Upper lobe of right lung (tissue), 1 donor: ENCODE measurements at places on chromosomes 3 and 15. TPM values are rescaled to one million over a fixed set of nuclear protein-coding genes. Genes with fewer than 3 reads are reported as not detected.

DNA sequence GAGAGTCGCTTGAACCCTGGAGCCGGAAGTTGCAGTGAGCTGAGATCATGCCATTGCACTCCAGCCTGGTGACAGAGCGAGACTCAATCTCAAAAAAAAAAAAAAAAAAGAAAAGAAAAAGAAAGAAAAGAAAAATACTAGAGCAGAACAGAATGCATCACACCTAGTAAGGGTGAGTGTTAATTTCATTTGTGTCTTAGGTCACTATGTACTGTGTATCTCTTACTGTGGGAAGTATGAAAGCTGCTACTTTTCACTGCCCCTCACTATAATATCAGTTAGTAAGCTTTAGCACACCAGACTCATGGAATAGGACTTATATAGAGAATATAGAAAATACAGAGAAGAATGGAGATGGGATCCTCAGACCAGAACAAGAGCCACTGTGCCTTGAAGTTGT, 45.9 kb upstream of the RASA2 start:
- H3K27ac ChIP-seq = peak overlapping the region; percentile 55
- DNase-seq = no peak

DNA sequence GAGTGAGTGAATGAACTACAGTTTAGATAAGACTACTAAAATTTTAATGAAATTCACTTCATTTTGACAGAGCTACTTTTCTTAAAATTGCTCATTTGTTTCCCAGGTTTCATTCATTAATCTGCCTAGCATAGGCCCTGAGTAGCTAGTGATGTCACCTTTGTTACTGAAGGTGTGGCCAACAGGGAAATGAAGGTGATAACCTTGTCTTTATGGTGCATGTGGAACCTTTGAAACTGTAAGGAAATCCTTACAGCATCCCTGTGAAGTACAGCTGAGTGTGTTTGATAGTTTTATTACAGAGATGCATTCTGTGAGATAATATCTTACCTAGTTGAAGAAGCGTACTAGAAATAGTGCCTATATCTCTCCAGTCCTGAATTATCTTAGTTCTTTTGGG, 112.9 kb downstream of the AKAP13 start:
- H3K36me3 ChIP-seq = no peaks in the 10 kb centered on the region
- H3K27ac ChIP-seq = no peak overlapping the region
- no peak for DNase-seq
- H3K27me3 ChIP-seq = no peaks in the 10 kb centered on the region
- H3K4me1 ChIP-seq = peaks cover 29% of the 10 kb centered on the region
- no peak overlapping the region for H3K4me3 ChIP-seq

DNA sequence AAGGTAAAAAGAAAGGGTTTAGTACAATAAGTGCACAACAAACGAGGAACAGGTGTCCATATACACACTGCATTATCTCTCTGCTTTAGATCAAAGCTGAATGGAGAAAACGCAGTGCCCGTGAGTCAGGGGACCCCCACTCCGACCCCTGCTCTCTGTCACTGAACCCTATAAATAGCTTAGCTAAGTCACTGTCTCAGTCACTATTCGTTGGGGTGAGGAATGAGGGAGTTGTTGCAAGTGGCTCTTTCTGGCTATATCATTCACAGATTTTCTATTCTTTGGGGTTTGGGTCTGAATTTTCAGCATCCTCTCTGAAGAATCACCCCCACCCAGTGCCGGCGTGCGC, 458 bp upstream of the STAC start:
- H3K27me3 ChIP-seq = peaks cover 16% of the 10 kb centered on the region
- H3K27ac ChIP-seq = no peak overlapping the region
- no peaks in the 10 kb centered on the region for H3K4me1 ChIP-seq
- H3K36me3 ChIP-seq = no peaks in the 10 kb centered on the region
- DNase-seq = no peak
- peak overlapping the region; percentile 51 for H3K4me3 ChIP-seq

- H3K36me3 ChIP-seq = no peaks in the 10 kb centered on the region
- DNase-seq = no peak
- H3K27me3 ChIP-seq = no peaks in the 10 kb centered on the region
Measured at GRCh38 chr3:79310016-79310415, 457.8 kb downstream of the ROBO1 start.

DNA sequence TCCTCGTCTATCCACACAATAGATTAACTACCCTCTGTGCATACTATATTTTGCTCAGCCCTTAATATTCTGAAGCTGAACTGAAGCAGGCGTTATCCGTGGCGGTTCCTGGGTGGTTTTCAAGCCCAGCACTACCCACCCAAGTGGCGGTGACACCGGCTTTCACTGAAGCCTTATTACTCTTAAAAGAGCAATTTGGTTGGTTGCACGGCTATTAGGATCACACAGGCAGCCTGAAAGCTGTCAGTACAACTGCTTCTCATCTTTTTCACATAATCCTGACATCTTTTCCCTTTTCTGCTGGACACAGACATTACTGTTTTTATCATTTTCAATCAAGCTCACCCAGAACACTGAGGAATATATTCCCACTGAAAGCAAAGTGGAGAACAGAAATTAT, 525.3 kb upstream of the ZNF717 start:
- no peak overlapping the region for H3K27ac ChIP-seq
- H3K4me1 ChIP-seq = no peaks in the 10 kb centered on the region
- H3K36me3 ChIP-seq = no peaks in the 10 kb centered on the region
- no peaks in the 10 kb centered on the region for H3K27me3 ChIP-seq

DNA sequence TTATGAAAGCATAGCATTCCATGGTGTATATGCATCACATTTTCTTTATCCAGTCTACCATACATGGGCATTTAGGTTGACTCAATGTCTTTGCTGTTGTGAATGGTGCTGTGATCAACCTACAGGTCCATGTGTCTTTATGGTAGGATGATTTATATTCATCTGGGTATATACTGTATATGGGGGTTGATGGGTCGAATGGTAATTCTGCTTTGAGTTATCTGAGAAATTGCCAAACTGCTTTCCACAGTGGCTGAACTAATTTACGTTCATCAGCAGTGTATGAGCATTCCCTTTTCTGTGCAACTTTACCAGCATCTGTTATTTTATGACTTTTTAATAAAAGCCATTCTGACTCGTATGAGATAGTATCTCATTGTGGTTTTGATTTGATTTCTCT, 662.4 kb upstream of the BCHE start:
- H3K27me3 ChIP-seq = no peaks in the 10 kb centered on the region
- no peaks in the 10 kb centered on the region for H3K4me1 ChIP-seq
- no peak for DNase-seq
- H3K27ac ChIP-seq = no peak overlapping the region
- H3K36me3 ChIP-seq = no peaks in the 10 kb centered on the region

ADCY5 gene
- total RNA-seq = 4.0 TPM

DNA sequence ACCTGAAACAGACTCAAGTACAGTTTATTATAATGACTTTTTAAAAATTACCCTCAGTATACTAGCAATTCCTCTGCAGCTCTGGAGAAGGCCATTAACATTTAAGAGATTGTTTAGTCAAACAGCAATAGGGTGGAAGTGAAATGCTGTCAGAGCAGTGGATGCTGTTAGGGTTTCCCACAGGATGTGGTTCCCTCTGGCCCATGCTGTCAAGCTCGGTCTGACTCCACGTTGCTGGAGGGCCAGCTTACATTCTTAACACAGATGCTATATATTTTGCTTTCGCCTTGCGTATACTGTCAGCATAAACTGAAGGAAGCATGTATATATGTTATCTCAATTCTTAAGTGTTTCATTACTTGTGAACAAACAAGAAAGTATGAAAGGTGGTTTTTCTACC, 231.1 kb upstream of the COL8A1 start:
- DNase-seq = no peak
- no peak overlapping the region for H3K4me3 ChIP-seq
- H3K27ac ChIP-seq = no peak overlapping the region
- no peaks in the 10 kb centered on the region for H3K27me3 ChIP-seq
- no peaks in the 10 kb centered on the region for H3K4me1 ChIP-seq

DNA sequence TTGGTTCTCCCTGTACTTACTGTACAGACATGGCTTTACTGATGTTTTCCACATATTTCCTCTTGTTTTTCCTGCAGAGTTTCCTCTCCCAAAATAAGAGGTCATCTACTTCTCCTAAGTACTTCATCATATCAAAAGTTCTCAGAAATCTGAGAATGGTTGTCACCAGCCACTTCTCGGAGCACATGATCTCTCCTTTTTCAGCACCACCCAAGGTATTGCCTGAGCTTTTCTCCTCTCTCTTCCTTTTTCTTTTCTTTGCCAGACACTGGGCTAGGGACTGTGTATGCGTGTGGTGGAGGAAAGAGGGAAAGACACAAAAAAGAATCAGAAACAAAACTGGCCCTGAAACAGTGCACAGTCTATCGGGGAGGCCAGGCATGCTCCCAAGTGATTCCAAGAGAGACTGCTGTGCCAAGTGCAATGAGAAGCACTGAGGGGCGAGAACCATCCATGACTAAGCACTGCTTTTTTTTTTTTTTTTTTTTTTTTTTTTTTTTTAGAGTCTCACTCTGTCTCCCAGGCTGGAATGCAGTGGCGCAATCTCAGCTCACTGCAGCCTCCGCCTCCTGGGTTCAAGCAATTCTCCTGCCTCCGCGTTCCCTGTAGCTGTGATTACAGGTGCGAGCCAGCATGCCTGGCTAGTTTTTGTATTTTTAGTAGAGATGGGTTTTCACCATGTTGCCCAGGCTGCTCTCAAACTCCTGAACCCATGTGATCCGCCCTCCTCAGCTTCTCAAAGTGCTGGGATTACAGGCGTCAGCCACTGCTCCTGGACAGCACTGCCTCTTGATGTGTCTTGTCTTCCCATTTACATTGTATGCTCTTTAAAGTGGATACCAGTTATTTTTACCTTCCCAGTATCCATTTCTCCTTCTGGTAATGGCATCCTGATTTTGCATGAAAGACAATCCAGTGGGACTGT, 194.0 kb upstream of the FEZF2 start:
- peak; percentile 69 for DNase-seq
- H3K27me3 ChIP-seq = no peaks in the 10 kb centered on the region
- no peaks in the 10 kb centered on the region for H3K36me3 ChIP-seq
- H3K4me3 ChIP-seq = no peak overlapping the region
- H3K4me1 ChIP-seq = peaks cover 6% of the 10 kb centered on the region

- H3K36me3 ChIP-seq = no peaks in the 10 kb centered on the region
- H3K4me1 ChIP-seq = no peaks in the 10 kb centered on the region
- no peaks in the 10 kb centered on the region for H3K27me3 ChIP-seq
- H3K4me3 ChIP-seq = no peak overlapping the region
- no peak for DNase-seq
- no peak overlapping the region for H3K27ac ChIP-seq
Measured at GRCh38 chr15:70132139-70132538, 34.4 kb upstream of the TLE3 start.

KLF15 gene
- 44.6 TPM for total RNA-seq

ARPIN gene
- total RNA-seq = 30.5 TPM

DZIP1L gene
- 8.1 TPM for total RNA-seq

DNA sequence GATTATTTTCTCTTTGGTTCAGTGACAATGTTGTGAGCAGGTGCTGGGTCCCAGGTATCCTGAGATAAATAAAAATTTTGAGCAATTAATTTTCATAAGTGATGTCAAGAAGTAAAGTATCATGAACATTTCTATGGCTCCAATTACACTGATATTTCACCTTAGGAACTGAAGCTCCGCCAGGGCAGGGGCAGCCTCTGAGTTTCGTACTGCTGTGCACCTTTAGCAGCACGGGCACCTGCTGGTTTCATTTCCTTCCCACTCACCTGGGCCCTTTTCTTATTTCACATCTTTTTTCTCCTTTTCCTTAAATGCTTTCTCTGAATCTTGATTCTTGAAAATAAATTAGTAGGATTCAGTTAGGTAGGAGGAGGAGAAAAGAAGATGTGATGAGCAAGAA, 1.2 kb upstream of the IL1RAP start:
- no peaks in the 10 kb centered on the region for H3K36me3 ChIP-seq
- H3K4me3 ChIP-seq = no peak overlapping the region
- peak overlapping the region; percentile 85 for H3K27ac ChIP-seq
- no peaks in the 10 kb centered on the region for H3K27me3 ChIP-seq
- peaks cover 8% of the 10 kb centered on the region for H3K4me1 ChIP-seq

DNA sequence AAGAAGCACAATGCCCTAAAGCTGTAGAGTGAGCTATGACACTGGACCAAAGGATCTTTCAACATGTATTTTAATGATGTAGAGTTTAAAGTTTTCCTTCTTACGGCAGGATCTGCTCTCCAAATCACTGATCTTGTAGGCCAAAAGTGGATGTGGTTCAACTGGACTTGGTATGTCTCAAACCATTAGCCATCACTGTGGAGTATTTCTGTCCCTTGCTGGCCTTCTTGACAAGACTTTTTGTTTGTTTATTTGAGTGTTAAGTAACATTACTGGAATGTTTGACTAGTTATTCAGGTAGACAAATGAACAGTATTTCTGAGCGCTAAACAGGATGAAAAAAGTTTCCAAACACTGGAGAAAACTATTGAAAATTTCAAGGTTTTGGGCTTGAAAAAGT, 472.7 kb upstream of the CFAP20DC start:
- H3K36me3 ChIP-seq = no peaks in the 10 kb centered on the region
- no peak for DNase-seq
- H3K4me1 ChIP-seq = no peaks in the 10 kb centered on the region
- no peak overlapping the region for H3K27ac ChIP-seq

SPRED1 gene
- total RNA-seq = 62.1 TPM

SERINC4 gene
- not detected for total RNA-seq

DNA sequence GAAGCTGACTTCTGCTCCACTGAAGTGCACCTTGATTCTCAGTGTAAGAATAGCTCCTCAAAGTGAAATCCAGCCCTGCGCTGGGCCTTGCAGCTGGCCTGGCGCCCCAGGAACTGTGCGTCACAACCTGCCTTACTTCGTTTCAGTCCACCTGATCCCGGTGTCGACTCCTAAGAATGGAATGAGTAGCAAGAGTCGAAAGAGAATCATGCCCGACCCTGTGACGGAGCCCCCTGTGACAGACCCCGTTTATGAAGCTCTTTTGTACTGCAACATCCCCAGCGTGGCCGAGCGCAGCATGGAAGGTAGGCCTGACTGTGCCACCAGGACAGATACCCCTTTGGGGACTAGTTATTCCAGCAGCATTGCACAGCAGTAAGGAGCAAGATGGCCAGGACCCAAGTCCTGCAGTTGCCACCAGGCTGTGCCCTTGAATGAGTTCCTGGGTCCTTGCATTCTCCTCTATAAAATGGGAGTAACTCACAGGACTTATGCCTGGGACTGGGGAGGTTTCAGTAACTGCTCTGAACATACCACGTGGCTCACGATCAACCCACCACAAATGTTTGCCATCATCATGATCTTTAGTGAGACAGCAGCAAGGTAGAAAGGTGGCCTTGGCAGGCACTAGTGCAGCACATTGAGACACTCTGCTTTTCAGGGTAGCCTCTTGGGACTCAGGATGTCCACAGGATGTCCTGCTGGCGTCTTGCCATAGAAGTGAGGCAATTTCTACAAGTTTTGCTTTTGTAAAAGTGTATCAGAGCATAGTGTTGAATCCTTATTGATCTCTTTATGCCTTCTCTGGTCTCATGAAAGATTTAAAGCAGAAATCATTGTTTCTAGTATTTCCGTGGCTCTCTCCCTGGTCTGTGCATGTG, 46.8 kb downstream of the PXYLP1 start:
- peaks cover 12% of the 10 kb centered on the region for H3K4me1 ChIP-seq
- H3K36me3 ChIP-seq = no peaks in the 10 kb centered on the region
- no peak for DNase-seq
- H3K27me3 ChIP-seq = no peaks in the 10 kb centered on the region
- H3K4me3 ChIP-seq = no peak overlapping the region
